ENCODE measurements at places on chromosomes 3 and 15.

GRCh38 chr15:73362900-73363299, 5.9 kb downstream of the HCN4 start:
- DNase-seq, result no peak

- DNase-seq, result no peak
These were observed 32.2 kb upstream of the IL20RB start for GRCh38 chr3:136925425-136926190.

DNA sequence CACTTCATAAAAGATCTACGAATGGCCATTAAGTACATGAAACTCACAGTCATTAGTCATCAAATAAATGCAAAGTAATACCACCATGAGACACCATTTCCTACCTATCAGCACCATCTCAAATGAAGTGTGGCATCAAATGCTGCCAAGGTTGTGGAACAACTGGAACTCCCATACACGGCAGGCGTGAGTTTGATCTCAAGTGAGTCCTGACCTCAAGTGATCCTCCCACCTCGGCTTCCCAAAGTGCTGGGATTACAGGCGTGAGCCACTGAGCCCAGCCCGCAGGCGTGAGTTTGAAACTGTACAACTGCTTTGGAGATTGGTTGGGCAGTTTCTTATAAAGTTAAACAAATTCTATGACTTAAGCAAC, 28.8 kb upstream of the HDAC11 start:
- no peak for DNase-seq

DNA sequence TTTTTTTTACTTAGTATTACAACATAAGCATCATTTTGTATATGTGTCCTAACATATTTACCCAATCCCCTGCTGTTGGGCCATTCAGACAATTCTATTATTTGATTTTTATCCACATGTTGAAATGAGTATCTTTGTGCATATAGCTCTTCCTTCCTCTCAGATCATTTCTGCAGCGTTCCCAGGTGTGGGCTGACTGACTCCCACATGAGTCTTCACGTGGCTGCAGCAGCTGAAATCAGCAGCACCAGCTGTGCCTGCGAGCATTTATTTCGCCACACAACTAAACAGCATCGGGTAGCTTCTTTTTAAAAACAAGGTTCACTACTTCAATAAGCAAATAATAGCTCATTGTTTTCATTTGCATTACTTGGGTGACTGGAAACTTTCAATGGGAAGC, 44.5 kb upstream of the PDE8A start:
- DNase-seq, result no peak

DNA sequence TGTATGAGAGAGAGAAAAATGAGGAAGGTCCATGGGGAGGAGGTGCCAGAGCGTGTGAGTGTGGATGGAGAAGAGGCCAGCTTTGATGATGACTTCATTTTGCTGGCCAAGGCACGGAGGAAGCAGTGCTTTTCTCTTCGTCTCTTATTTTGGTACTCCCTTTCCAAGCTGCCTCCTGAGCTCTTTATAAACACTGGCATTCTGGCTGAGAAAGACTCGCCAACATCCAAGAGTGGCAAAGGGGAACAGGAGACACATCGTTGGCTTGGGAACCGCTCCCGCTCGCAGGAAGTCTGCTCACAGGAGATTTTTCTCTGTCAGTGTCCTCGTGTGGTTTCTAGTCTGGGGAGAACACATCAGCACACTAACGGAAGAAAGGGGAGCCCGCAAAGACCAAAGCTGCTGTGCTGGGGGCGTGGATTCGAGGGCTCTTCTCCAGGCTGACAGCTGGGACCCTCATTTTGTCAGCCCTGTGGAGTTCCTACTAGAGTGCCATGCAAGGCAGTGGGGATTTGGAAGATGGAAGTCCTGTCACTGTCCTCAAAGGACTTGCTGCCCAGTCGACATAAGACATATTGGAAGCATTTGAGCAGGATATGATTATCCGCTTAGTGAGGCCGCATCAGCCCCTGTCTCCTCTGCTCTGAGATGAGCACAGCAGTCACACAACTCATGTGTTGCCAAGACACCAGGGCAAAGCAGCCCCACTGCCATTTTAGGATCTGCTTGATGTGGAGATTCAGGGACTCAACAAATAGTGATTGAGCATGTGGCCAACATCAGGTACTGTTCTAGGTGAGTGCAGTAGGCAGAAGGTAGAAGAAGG, 8.0 kb upstream of the SEMA4B start:
- DNase-seq, result no peak

DNA sequence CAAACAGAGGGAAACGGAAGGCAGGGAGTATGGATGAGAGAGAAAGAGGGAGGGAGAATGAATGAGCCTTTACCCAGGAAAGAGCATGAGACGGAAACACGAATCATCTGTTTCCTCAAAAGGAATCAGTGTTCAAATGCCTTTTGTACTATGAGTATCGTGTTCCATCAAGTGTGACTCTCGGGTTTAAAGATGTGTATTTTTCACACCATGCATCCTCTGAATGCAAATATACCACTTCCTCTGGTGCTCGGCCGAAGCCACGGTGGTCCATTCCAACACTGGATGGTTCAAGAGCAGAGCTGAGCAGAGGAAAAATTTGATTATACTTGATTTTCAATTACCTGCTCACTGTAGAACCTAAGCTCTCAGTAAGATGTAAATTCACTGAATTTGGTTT, 505.1 kb downstream of the MECOM start:
- no peak for DNase-seq

GRCh38 chr3:79872483-79872882, 104.7 kb upstream of the ROBO1 start:
- DNase-seq, result no peak

DNA sequence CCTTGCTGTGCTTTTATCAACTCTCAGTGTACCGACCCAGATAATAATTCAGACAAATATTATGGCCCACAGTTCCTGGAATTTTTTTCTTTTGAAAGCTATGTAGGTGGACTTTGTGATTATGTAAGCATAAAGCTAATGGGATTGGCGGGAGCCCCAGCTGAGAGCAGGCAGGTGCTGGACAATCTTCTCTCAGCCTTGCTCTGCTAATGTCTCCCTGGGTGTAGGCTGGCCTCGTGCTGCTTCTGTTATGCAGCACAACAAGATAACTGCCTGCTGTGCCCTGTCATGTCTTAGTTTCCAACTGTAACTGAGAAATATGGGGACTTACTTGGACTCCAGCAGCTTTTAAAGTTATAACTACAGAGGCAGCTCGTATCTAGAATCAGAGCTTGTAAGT, 415.0 kb downstream of the PDCD6IP start:
- DNase-seq, result no peak

DNA sequence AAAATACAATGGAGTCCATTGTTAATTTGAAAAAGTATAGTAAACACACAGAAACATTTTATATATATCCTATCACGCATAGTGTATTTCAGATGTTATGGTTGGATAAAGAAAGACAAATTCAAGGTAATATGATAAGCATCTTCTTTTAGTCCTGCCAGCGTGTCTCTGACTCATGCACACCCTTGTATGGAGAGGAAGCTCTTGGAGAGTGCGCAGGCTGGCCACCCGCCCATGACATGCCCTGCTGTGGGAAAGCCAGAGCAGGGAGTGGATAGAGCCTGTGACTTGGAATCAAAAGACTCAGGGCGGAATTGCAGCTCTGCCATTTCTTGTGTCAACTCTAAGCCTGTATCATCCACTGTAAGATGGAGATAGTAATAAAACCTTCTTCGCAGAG, 23.0 kb upstream of the COPG1 start:
- peak; percentile 80 for DNase-seq

- no peak for DNase-seq
These were observed 45.7 kb downstream of the RLBP1 start for GRCh38 chr15:89175617-89176191.

GRCh38 chr3:127888564-127889107, 26.4 kb upstream of the KBTBD12 start:
- DNase-seq, result no peak

DNA sequence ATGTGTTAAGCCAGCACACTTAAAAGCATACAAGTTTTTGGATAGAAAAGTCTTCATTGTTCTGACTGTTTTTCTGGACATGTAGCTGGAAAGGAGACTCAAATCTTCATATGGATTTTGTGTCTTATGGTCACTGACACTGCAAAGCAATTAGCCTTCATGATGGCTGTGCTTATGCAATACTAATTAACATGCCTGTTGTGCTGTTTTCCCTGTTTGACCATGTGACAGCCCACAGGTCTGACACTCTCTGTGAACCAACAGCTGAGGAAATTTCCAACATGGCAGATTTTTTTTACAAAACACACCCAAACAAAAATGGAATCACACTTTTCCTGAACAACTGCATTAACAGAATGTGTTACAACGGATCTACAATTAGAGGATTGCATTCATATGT, 248.4 kb downstream of the ROBO2 start:
- no peak for DNase-seq

DNA sequence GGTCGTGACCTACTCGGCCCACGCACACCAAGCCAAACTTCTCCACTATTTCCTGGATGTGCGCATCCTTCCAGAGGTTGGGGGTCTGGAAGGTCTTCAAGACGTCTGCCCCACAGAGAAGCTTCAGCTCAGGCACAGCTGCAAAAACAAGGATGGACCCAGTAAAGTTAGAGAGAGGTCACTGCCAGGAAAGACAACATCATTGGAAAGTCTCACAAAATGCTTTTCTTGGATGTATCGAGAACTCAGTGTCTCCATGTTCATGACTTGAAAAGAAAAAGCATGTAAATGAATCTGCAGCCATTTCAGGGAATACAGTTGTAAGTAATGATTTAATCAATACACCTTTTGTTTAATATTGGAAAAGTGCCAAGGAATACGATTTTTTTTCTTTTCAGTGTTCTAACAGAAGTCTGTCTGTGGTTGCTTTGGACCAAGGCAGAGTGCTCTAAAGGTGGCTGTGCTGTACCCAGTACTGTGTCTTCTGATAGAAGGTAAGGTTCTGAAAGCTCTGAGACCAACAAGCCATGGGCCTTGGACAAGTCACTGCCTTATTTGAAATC, 21.8 kb upstream of the RBP1 start:
- DNase-seq, result no peak

DNA sequence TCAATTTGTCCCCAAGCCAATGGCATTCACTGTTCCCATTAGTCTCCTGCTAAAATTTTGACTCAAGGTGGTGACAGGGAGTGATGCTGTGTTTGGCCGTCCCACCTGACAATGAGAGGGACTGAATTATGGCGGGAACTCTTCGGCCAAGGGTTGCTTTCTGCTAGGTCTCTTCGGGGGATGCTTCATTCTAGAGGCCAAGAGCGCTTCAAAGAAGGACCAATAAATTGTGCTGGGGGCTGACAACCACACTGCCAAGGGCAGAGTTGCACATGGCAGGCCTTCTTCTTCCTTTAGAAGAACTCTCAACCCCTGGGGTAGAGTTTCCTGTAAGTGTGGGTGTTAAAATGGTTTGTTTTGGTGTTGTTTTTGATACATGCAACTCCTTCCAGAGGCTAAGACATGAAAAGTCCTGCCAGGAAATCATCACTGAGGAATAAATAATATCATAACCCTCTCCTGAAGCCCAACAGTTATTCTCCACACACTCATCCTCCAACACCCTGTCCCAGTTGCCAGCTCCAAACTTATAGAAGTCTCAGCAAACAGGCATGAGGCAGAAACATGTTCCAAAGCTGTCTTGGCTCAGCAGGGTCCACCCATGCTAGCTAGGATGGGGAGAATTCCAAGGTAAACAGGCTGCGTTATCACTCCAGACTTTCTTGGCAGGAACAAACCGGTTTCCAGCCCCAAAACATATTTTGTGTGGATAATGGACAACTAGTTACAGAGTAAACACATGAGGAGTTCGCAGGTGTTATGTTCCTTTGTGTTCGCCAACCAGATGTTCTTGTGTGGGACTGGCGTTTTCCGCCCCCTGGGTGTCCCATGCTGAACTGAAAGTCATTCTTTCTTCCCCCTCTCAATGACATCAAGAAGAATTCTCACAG, 396.7 kb upstream of the RGMA start:
- no peak for DNase-seq

DNA sequence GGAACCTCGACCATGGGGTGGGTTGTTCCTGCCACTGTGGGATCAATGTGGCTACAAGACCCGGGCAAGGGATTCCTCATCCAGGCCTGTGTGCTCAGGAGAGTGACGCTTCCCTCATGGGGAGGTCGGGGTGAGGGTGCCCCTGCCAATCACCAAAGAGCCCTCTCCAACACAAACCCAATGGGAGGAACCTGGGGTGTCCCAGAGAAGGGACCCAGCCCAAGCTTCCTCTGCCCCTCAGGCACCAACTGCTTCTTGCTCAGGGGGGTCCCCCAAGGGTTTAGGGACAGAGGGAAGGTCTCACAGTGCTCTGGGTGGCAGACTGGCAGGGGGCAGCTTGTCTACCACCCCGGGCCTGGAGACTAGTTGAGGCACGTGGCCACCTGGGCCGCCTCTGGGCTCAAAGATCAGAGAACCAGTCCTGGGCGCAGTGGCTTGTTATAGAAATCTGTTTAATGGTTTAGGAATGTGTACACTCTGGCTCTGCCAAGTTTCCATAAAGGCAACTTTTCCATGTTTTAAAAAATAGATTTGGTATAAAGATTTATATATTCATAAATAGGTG, 26.6 kb downstream of the GP9 start:
- no peak for DNase-seq

DNA sequence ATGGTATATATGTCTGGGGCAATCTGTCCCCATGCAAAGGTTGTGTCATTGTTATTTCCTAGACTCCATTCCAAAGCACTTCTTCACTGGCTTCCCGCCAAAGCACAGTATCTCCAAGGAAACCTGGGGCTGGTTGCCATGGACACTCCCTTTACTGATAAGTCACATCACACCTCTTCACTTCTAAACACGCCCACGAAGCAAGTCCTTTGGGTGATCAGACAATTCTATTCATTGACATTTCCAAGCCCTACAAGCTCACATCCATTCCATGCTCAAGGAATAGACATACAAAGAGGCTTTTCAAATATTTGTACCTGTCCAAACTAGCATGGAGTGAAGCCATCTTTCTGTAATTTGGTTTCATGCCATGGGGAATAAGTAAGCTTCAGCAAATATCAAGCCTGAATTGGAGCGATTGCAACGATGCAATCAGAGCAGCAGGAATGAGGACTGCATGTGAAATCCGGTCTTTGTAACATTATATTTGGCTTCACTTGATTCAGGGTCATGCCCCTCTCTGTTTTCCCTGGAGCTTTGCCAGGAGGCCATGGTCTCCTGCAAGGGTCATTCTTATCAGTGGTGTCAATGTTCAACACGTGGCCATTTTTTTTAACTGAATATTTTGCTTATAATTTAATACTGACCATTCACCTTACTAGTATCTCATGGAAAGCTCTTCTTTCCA, 201.6 kb upstream of the TMC3 start:
- no peak for DNase-seq

DNA sequence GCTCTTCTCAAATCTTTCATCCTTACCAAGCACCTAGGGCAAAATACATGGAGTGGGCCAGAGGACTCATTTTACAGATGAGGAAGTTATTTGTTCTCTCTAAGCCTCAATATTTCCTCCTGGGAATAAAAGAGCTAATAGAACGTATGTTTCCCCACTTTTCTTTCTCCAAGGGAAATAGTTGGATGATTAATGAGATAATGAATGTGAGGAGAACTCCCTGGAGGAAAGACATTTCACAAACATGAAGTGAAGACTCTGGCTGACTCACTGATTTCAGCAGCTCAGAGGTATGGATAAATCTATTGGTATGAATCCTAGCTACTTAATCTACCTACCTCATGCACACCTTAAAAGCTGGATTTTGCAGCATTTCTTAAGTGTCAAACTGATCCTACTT, 98.4 kb downstream of the ECT2 start:
- no peak for DNase-seq
